Posterior cingulate gyrus (tissue), 11 donors: ENCODE measurements at places on chromosomes 3 and 15.

DNA sequence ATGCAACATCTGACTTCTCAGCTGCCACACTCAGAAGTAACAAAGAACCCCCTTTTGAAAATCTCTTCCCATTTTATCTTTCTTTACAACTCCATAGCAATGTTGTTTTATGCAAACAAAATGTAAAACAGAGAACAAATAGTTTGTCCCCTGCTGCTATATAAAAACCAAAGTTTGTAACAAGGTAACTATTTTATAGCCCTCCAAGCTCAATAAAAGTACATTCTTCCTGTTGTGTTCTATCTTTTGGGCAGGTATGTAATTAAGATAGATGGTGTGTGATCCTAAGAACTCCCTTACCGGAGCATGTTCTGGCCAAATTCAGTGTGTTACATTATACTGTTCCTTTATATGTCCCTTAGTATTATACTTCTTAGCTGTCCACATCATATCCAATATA, 12.6 kb upstream of the CGNL1 start:
- DNase-seq: no peak

DNA sequence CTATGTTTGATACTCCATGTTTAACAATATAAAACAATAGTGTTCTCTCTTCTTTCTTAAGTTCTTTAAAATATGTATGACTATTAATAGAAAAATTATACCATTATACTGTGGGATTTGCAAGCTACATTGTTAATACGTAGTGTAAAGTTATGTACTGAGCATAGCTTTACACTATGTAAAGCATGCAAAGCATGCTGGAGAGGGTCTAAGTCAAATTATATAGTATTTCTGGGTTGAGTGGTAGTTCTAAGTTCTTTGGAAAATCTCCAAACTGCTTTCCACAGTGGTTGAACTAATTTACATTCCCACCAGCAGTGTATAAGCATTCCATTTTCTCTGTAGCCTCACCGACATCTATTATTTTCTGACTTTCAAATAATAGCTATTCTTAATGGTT, 253.0 kb downstream of the RAP2B start:
- DNase-seq: no peak

- no peak for DNase-seq
Measured at GRCh38 chr15:22229990-22230819, 149.9 kb downstream of the OR4M2 start.

DNA sequence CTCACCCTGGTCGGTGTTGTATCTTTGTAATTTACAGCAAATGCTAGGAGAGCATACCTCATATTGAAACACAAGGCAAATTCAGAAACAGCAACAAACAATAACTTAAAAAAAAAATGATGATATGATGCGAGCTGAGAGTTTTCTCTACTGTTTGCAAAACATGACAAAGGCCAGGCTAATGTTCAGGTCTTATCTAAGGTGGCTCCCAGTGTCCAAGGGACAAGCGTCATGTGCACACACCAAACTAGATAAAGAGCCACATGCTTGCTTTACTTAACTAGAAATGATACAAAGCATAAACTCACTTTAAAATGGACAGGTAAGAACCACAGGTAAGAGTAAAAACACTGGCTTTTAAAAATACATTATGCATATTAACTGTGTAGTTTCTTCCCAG, 375.9 kb downstream of the FOXP1 start:
- DNase-seq: no peak

DNA sequence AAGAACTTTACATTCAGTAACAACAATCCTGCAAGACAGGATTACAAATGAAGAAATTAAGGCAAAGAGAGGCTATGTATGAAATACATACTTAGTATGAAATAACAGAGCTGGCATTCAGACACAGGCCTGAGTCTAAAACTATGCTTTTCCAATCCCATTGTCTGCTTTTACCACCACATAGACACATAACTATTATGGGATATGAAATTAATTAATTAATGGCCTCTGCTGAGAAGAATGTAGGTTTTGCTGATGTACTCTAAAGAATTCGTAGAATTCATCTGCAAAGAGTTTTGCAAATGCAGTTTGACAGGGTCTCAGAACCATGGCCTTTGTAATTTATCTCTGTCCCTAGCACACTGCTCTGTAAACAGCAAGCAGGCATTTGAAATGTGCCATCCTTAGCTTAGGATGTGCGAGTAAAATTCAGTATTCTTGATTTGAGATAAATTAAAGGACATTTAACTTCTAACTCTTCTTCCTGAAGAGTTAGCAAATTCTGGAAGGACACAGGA, 54.5 kb upstream of the BOC start:
- no peak for DNase-seq

GRCh38 chr15:59438625-59439290, 772 bp downstream of the FAM81A start:
- peak; percentile 90 for DNase-seq

GRCh38 chr3:155079746-155080487, at the start of gene MME:
Gene MME (plus strand): TSS chr3:155080319. CDS start chr3:155084168, 3,849 bp downstream.
- no peak for DNase-seq

DNA sequence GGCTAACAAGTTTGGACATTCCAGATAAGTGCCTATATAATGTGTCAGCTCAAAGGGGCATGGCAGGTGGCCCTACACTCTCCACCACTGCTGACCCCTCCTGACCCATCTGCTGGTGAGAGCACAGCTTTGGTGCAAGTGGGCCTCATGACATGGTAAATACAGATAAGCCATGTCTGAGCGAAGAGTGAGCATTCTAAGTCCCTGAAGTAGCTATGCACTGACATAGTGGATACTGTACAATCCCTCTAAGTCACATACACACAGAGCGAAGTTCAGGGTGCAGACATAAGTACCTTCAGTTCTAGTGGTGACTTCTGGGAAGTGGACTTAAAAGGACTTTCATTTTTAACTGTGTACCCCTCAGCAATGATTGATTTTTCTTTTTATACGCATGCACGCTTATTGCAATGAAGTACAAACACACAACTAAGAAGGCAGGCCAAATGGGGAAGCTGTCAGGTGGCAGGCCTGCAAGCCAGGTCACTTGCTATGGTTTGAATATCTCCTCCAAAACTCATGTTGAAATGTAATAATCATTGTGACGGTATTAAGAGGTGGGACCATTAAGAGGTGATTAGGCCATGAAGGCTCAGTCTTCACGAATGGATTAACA, 41.5 kb downstream of the TBC1D2B start:
- no peak for DNase-seq

GRCh38 chr3:119555309-119555735, 4.1 kb downstream of the CD80 start:
- no peak for DNase-seq

DNA sequence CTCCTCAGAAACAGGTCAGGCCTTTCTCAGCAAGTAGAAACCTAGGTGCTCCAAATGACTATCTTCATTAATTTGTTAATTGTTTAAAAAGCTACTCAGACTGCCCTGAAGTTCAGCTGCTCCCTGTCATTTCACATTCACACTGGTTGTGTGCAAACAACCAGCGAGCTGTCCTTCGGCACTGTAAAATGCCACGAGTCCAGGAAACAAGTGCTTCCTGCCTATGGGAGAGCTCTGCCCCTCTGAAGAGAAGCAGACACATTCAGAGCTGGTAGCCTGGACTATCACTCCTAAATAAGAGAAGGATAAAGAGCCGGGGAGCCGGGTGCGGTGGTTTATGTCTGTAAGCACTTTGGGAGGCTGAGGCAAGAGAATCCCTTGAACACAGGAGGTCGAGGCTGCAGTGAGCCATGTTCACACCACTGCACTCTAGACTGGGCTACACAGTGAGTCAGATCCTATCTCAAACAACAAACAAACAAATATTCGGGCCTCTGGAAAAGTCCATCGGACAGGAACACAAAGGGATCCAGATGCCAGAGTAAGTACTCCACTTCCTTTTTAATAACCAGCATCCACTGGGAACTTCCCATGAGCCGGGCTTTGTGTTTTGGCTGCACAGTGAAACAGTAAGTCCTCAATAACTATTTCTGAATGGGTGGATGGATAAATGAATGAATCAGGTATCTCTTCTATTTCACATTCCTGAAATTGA, 114.4 kb upstream of the WNT5A start:
- no peak for DNase-seq

- peak; percentile 39 for DNase-seq
Measured at GRCh38 chr3:51684971-51685751, 14.1 kb downstream of the TEX264 start.
